Daoy (cell line): ENCODE measurements at places on chromosomes 5 and 9. TPM values are rescaled to one million over a fixed set of nuclear protein-coding genes. Genes with fewer than 3 reads are reported as not detected.

PHYHD1 gene
- total RNA-seq: not detected in 2 replicates

PCDHGB7 gene
- total RNA-seq: 0.06 and 0.17 TPM in 2 replicates

SMIM33 gene
- not detected in 2 replicates for total RNA-seq

OGN gene
- total RNA-seq: not detected in 2 replicates

FOXD4 gene
- 0.91 TPM in 1 of 2 replicates, not detected in the other for total RNA-seq

PCSK1 gene
- 0.98 and 2.2 TPM in 2 replicates for total RNA-seq

- peak; percentile 92 for DNase-seq
Measured at GRCh38 chr9:2559192-2560152, 62.1 kb upstream of the VLDLR start.

DNA sequence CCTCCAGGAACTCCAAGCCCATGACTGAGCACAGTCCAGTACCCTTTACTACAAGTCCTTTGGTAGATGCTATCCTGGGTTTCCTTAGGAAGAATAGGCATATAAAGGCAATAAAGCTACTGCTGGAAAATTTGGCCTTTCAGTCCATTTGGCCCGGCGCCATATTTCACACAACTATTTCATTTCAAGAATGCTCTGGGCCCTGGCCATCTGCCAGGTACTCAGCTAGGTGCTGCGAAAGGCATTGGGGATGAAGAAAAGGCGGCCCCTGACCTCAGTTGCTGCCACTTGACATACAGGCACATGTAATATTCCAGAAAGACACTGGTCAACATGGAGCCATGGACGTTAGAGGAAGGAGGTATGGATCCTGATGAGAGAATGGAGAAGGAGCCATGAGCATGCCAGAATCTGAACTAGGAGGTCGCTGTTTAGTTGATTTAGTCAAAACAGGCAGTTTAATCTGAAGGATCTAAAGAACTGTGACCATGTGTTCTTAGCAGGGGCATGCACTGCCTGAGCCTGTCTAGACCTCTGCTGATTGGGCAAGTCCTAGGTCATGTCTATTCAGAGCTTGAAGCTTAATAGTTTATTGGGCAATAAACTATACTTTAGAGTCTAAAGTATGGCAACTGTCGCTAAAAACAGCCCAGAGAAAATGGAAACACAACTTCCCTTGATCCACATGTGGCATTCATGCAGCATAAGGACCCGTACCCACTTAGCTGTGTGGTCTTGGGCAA lies 149.3 kb downstream of the MELK start:
- DNase-seq: peak; percentile 29

DNA sequence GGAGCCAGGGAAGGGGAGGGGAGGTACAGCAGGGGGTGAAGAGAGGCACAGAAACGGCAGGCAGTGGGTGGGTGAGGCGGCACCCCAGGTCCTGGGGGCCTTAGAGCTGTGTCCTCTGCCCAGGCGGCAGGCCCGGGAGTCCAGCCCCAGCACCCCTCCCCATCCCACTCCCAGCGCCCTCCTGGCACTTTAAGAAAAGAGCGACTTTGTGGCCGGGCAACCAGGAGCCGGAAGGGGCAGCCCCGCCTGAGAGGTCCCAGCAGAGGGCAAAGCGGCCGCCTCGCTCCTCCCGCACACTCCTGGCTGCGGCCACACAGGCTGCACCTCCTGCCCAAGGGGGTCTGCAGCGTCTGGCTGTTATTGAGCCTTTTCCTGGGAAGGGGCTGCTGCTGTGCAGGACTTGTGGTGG lies 42.6 kb downstream of the NACC2 start:
- no peak for DNase-seq

- no peak for DNase-seq
Measured at GRCh38 chr5:124873713-124874112, 127.3 kb upstream of the ZNF608 start.

GRCh38 chr9:6183227-6183551 lies 32.4 kb upstream of the IL33 start:
- DNase-seq: no peak

GRCh38 chr5:15823398-15823797 lies 323.4 kb downstream of the FBXL7 start:
- no peak for DNase-seq

DNA sequence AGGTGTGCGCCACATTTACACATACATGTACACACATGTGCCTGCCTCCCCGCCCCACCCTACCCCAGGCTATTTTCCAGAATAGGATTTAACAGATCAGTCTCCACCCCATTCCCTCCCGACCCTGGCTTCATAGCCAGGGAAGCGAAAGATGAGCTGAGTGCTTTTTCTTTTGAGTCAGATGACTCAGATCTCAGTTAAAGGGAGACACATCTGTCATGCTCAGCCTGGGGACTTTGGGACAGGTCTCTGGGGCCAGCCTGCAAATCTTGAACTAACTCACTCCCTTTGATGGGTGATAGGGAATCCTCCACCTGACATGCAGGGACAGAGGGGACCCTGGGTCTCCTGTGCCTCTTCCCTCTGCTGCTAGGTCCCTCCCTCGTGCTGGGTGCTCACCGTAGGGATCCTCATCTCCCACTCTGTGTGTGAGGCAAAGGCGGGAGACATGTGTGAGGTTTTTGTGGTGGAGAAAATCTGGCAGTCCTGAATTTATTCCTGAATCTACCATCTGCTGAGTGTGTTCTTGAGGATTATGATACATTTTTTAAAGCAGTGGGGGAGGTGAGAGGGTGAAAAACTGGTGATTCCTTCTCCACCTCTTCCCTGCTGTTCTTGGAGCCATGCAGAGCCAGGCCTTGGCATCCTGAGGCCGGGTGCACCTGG lies 37.7 kb downstream of the NEUROG1 start:
- DNase-seq: no peak

GRCh38 chr9:133359399-133360175 lies 3.2 kb downstream of the SURF2 start:
- DNase-seq: no peak

GRCh38 chr5:31913808-31914207 lies 260.3 kb downstream of the GOLPH3 start:
- DNase-seq: peak; percentile 12

GRCh38 chr9:83384214-83384613 lies 154.0 kb downstream of the FRMD3 start:
- DNase-seq: no peak

DNA sequence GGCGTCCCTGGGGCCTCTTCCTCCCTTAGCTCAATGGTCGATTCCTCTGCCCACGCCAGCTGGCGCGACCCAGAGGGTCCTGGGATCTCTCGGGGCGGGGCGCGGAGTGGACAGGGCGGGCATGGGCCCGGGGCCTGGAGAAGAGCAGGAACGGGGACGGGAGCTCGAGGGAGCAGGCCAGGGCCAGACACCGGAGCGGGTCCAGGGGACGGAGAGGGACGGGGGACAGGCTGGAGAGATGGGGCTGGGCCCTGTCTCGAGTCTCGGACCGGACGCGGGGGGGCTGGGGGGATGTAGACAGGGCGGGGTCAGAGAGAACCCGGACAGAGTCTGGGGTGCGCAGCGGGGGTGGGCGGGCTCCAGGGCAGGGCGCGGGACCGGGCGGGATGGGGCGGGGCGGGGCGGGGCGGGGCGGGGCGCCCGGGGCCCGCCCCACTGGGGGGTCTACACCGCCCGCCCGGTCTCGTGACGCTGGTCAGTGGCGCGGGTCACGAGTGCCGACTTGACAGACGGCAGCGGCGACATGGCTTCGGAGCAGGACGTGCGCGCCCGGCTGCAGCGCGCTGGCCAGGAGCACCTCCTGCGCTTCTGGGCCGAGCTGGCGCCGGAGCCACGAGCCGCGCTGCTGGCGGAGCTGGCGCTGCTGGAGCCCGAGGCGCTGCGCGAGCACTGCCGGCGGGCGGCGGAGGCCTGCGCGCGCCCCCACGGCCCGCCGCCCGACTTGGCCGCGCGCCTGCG lies at the start of gene UAP1L1:
Gene UAP1L1 (plus strand): TSS at position 508 of the 738 bp plus-strand sequence. CDS start 16 bp downstream, at position 524.
- DNase-seq: peak; percentile 76

- no peak for DNase-seq
Measured at GRCh38 chr5:163385271-163385670, 52.1 kb upstream of the CCNG1 start.

DNA sequence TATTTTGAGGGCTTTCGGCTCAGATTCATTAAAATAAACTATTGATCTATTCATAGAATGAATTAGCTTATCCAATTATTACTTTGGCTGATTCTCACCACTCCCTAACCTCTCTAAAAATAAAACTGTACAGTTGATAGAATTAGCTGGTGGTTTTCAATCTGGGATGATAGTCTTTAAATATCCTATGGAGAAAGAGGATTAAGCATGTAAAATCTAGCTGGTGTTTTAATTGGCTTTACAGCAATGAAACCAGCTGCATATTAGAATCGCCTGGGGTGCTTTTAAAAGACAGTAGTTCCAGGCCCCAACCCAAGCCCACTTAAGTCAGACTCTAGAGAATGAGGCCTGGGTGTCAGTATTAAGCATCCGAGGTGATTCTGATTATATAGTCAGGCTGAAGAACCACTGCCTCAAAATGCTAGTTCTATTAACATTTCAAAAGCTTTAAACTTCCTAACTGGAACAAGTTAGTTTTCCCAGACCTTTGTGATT lies 95.1 kb downstream of the MAP1B start:
- DNase-seq: no peak

DNA sequence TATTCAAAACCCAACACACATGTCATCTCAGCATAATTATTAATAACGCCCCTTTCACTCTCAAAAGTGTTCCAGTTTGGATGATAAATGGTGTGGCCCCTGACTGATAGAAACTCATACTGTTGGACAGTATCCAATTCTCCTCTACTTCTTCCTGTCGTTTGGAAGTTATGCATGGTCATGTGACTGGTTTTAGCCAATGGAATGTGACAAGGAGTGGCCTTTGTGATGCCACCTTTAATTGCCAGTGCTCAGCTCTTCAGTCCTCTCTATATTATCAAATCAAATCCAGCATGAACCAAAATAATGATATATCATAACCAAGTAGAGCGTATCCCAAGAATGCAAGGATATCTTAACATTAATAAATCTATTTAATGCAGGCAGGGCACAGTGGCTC lies 117.8 kb upstream of the SPIN1 start:
- no peak for DNase-seq

DNA sequence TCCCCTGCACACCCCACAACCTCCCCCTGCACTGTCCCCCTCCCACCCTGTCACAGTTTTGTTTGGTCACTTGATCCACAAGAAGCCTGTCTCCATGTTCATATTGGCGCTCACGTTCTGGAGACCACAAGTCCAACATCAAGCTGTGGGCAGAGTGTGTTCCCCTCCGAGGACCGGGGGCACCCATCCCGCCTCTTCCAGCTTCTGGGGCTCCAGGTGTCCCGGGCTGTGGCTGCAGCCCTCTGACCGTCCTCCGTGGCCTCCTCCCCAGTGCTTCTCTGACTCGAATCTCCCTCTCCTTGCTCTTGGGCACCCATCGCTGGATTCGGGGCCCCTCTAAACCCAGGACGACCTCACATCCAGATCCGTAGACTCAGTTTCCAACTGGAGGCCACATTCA lies 49.2 kb downstream of the PLEKHG4B start:
- no peak for DNase-seq

- no peak for DNase-seq
Measured at GRCh38 chr5:15241216-15241821, 258.7 kb upstream of the FBXL7 start.

- DNase-seq: no peak
Measured at GRCh38 chr5:133367071-133367786, 245.1 kb downstream of the FSTL4 start.

DNA sequence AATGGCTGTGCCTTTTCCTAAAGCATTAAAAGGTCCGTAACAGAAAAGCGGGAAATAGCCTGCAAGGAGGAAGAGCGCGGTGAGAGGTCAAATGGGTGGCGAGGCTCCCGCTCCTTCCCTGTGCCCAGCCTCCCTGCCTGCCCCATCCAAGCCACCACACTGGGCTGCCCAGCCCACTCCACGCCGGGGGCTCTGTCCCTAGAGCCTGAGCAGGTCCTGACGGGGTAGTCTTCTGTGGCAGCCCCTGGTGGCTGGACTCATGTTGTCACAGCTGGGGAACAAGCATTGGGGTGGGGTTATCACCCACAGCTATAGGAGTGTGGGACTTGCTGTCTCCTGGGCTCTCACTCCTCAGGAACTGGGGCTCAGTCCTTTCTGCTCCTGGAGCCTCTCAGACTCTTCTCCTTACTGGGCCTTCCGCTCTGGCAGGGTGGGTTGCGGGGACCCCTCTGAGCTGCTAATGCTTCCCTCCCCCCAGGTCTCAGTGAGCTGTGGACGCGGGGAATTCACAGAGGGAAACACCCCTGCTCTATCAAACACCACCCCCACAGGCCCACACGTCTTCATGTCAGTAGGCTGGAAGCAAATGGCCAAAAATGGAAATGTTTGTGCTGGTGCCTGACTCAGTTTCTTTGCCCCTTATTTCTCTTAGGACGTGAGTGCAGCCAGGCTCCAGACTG lies 152.4 kb upstream of the PHYKPL start:
- DNase-seq: no peak

GRCh38 chr5:113607361-113607760 lies 93.9 kb downstream of the YTHDC2 start:
- no peak for DNase-seq
